ENCODE measurements at places on chromosomes 2 and 18. TPM values are rescaled to one million over a fixed set of nuclear protein-coding genes. Genes with fewer than 3 reads are reported as not detected.

The SERPINB10 gene
- not detected for total RNA-seq

The LIMS4 gene
- total RNA-seq = 0.56 TPM

The TMBIM1 gene
- total RNA-seq = 114 TPM

The CAPN14 gene
- total RNA-seq = not detected

The FSHR gene
- 0.07 TPM for total RNA-seq

The CCDC141 gene
- total RNA-seq = not detected

The WDSUB1 gene
- total RNA-seq = 7.3 TPM

The LBH gene
- total RNA-seq = 186 TPM

The ASXL3 gene
- not detected for total RNA-seq

The SRD5A2 gene
- total RNA-seq = not detected

The ITGB6 gene
- total RNA-seq = 1.0 TPM

The RAX gene
- total RNA-seq = not detected

The AMER3 gene
- total RNA-seq = not detected

The INPP5D gene
- 0.51 TPM for total RNA-seq

The COL4A3 gene
- 1.1 TPM for total RNA-seq

The IL36A gene
- not detected for total RNA-seq

The IL36B gene
- total RNA-seq = not detected

The SLC4A5 gene
- total RNA-seq = 0.41 TPM

The ABCG5 gene
- total RNA-seq = not detected

The SMCHD1 gene
- total RNA-seq = 16.8 TPM

The NOTO gene
- total RNA-seq = not detected

The MYO3B gene
- not detected for total RNA-seq

The KCNG2 gene
- not detected for total RNA-seq

The UCN gene
- 1.9 TPM for total RNA-seq

The VWC2L gene
- not detected for total RNA-seq

The MAP2 gene
- 0.40 TPM for total RNA-seq

The STAT4 gene
- total RNA-seq = 3.4 TPM

The SERPINB5 gene
- 0.07 TPM for total RNA-seq

The LONRF2 gene
- total RNA-seq = 3.3 TPM

The EFHD1 gene
- total RNA-seq = 2.3 TPM

The TMEM17 gene
- total RNA-seq = 5.4 TPM

The CXCR1 gene
- total RNA-seq = not detected

The TXNDC2 gene
- total RNA-seq = 0.12 TPM

The DSC1 gene
- total RNA-seq = not detected

The PSTPIP2 gene
- 0.23 TPM for total RNA-seq

The LRRTM1 gene
- not detected for total RNA-seq

The COBLL1 gene
- total RNA-seq = 4.0 TPM

The COX7A2L gene
- 157 TPM for total RNA-seq

The CFAP53 gene
- total RNA-seq = 0.13 TPM

The RNF125 gene
- 0.23 TPM for total RNA-seq

The C2orf78 gene
- not detected for total RNA-seq

The TCF23 gene
- not detected for total RNA-seq

The CFC1 gene
- total RNA-seq = not detected

The XPO1 gene
- 57.5 TPM for total RNA-seq

The KCNIP3 gene
- total RNA-seq = 1.7 TPM

The G6PC2 gene
- not detected for total RNA-seq

The VIL1 gene
- total RNA-seq = 0.25 TPM

The LRPPRC gene
- total RNA-seq = 103 TPM

The EIPR1 gene
- 43.2 TPM for total RNA-seq

The SCG2 gene
- 1.4 TPM for total RNA-seq

The TBC1D8 gene
- 50.6 TPM for total RNA-seq

The NT5C1B gene
- total RNA-seq = not detected

The MARCHF4 gene
- total RNA-seq = 64.6 TPM

The ANKRD30BL gene
- total RNA-seq = not detected

The REG1B gene
- total RNA-seq = not detected

The FBXO36 gene
- total RNA-seq = 1.2 TPM

The CLEC4F gene
- total RNA-seq = not detected

The SLC38A11 gene
- total RNA-seq = not detected

The HAT1 gene
- 74.5 TPM for total RNA-seq

Data from A549 treated with RU486 at 1 μM for 4 hours (cell line).